Foreskin keratinocyte (primary cell): ENCODE measurements at places on chromosomes 11 and 22. TPM values are rescaled to one million over a fixed set of nuclear protein-coding genes. Genes with fewer than 3 reads are reported as not detected.

The C11orf52 gene
- total RNA-seq = 1.2 and 2.0 TPM in 2 replicates

The MRPL49 gene
- total RNA-seq = 74.4 and 76.2 TPM in 2 replicates

The DLG2 gene
- 0.21 and 0.75 TPM in 2 replicates for total RNA-seq

The OR52E8 gene
- not detected in 2 replicates for total RNA-seq

The DEFB131B gene
- not detected in 2 replicates for total RNA-seq

The LMO2 gene
- total RNA-seq = 1.6 and 1.7 TPM in 2 replicates

The WNT11 gene
- total RNA-seq = 0.07 TPM in 2 replicates

The CWC15 gene
- 52.9 and 53.0 TPM in 2 replicates for total RNA-seq

The TRPC6 gene
- total RNA-seq = 0.28 and 0.41 TPM in 2 replicates

The PATE2 gene
- total RNA-seq = not detected in 2 replicates

The BSCL2 gene
- 37.2 and 39.5 TPM in 2 replicates for total RNA-seq

The DMC1 gene
- total RNA-seq = 2.3 and 4.0 TPM in 2 replicates

The SOX6 gene
- 6.6 and 6.9 TPM in 2 replicates for total RNA-seq

The CST6 gene
- 0.28 and 0.82 TPM in 2 replicates for total RNA-seq

The SEC14L2 gene
- total RNA-seq = 31.7 and 43.0 TPM in 2 replicates

The MYRF gene
- total RNA-seq = 0.10 and 0.18 TPM in 2 replicates

The SEPTIN3 gene
- 0.03 and 0.11 TPM in 2 replicates for total RNA-seq

The KDM4E gene
- not detected in 2 replicates for total RNA-seq

The SCGB2A2 gene
- not detected in 2 replicates for total RNA-seq

The OLFML1 gene
- not detected in 2 replicates for total RNA-seq

The MRGPRF gene
- 0.07 and 0.14 TPM in 2 replicates for total RNA-seq

The FGF3 gene
- not detected in 2 replicates for total RNA-seq

The AQP11 gene
- 0.17 and 0.18 TPM in 2 replicates for total RNA-seq
